Karpas-422 (cell line): ENCODE measurements at places on chromosomes 6 and 20. TPM values are rescaled to one million over a fixed set of nuclear protein-coding genes. Genes with fewer than 3 reads are reported as not detected.

DNA sequence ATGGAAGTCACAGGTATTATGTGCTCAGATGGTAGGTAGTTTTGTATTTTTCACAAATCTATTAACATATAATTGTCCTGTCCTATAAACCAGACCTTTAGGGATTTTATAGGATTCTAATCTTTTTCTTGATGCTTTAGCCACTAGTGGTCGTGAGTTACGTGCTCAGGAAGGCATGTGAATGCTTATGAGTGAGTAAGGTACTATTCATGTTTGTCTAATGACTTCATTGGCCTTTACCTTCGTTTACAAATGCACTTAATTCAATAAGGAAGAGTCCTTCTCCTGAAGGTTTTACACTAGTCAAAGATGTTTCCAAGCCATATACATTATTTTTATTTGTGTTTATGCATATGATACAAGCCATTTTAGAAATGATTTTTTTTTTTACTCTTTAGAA is 23.0 kb downstream of the PACRG start:
- DNase-seq: no peak

MACROD2 gene
- 0.04 and 0.15 TPM in 2 replicates for total RNA-seq

GRCh38 chr6:110660066-110660655 is 155.1 kb downstream of the CDK19 start:
- DNase-seq: no peak

DNAH8 gene
- total RNA-seq: not detected in 2 replicates

GNL1 gene
- total RNA-seq: 48.6 and 53.9 TPM in 2 replicates

DNA sequence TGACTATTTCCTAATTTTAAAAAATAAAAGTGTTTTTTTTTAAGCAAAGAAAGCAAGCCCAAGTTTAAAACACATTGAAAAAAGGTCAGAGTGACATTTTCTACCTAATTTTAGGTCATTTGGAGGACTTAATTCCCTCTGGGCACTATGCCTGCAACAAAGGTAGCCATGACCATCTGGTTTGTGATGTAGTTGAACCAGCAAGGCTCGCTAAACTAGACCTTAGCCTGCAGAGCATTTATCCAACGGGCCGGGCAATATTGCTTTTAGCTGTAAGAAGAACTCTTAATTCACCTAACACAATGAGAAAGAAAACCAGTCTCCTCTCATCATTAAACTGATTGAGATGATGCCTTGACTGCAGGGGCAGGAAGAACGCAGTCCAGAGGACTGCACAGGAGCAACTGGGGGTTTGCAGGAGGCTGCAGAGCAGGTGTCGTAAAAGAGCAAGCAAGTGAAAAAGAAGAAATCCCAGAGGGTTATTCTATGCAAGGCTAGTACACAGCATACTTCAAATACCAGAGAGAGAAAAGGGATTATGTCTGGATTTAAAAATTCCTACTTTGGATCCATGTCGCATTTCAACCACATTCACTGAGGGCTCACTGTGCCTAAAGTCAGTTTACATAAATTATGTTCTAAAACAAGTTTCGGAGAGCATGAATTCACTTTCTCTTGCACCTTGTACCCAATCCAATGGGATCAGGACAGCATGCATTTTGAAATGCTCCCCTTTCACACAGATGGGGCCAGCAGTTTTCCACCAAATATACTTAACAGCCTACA is 12.8 kb downstream of the TRAF3IP2 start:
- DNase-seq: no peak

RAD21L1 gene
- not detected in 2 replicates for total RNA-seq

DNA sequence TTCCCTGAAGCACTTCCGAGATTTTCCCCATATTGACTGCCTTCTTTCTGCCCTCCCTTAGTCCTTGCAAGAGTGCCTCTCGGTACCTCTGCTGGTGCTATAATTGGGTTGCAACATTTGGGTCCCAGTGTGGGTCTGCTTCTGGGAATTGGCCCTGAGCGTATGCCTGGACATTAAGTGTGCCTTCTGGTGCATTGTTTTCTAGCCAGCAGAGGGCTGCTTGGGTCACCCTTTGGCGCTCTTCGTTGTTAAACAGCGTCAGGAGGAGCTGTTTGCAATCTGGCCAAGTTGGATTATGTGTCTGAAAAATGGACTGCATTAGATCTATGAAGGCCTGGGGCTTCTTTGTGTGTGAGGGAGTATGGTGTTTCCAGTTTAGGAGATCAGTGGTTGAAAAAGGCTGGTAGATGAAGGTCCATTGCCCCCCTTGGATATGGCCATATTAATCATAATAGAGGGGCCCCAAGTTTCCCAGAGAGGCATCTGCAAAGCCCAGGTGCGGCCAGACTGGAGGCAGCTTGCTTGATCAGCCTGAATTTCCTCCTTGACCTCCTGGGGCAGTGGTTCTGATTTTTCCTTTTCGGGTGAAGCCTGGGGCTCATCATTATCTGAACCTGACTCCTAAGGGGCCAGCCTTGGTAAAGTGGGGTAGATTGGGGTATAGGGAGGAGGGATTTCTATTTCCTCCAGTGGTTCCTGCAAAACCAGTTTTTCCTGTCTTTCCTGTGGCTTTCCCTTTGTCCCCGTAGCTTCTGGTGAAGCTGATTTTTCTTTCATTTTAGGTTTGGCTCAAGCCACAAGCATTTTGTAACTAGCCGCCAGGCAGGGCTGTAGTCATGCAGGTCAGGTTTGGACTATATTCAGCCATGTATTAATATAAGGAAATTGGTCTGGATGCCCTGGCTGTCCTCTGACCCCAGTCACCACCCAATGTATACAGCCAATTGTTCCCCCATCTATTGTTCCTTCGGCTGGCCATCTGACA is 85.4 kb upstream of the GPR6 start:
- DNase-seq: no peak

DNA sequence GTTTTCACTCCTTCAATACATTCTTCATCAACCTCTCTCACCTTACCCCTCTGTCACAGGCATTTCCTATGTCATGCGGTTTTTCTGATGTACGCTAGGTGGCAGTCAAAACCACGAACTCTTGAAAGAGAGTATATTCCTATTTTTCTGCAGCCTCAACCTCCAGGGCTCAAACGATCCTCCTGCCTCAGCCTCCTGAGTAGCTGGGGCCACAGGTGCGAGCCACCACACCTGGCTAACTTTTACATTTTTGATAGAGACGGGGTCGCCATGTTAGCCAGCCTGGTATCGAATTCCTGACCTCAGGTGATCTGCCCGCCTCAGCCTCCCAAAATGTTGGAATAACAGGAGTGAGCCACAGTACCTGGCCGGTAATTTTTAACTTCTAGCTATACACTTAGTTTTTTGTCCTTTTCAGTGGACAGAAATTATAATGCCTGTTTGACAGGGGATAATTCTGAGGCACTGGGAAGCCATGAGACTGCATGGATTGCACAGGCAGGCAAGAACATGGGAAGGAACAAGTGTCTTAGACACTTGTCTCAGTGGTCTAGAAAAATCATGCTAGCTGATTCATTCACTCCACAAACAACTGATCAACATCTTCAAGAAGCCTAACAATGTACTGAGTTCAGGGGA is 22.5 kb upstream of the HFE start:
- peak; percentile 87 for DNase-seq

- DNase-seq: no peak
Observed at GRCh38 chr6:166636934-166637333, 9.9 kb upstream of the RPS6KA2 start.

GRCh38 chr6:56297022-56297989 is 49.9 kb upstream of the COL21A1 start:
- DNase-seq: no peak

DNA sequence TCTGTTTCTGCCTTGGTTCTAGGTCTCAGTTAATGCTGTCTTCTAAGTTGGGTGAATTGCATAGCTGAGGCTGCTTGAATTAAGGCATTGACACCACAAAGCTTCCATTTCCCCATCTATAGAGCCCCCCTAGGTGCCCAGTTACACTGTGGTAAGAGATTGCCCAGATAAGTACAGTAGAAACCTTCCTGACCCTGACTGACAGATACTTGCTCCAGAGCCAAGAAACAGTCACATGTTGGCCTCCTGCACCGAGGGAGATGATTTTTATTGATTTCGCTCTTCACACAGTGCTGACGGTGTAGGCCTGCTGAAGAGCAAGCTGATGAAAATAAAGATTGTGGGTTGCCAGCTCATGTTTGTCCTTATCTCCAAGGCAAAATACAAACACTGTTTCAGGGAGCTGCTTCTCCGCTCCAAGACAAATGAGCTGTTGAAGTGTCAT is 67.9 kb downstream of the TRMT11 start:
- DNase-seq: no peak

NKX2-2 gene
- not detected in 2 replicates for total RNA-seq

PARD6B gene
- total RNA-seq: 2.6 and 5.9 TPM in 2 replicates

GRCh38 chr6:101663100-101663499 is 269.6 kb downstream of the GRIK2 start:
- no peak for DNase-seq

HCK gene
- total RNA-seq: 16.9 and 22.5 TPM in 2 replicates

DNA sequence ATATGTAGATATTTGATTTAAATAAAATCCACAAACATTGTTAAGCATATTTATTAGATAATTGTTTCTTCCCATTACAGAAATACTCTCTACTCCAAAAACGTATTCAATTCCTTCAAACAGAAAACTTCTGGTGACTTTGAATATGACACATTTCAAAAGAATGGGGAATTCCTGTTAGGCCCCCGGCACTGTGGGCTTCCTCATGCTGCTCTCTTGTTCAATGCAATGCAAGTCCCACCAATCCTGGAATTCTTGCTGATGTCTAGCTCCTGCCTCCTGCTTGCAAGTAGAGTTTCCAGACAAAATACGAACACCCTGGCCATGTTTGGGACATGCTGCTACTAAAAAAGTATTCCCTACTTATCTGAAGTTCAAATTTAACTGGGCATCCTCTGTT is 544.1 kb downstream of the QKI start:
- DNase-seq: no peak

- no peak for DNase-seq
Observed at GRCh38 chr20:50429412-50429811, 80.8 kb upstream of the PTPN1 start.

MDFI gene
- total RNA-seq: not detected in 2 replicates

GRCh38 chr6:52994839-52995088 is 320 bp downstream of the GSTA4 start:
- DNase-seq: no peak

TCF15 gene
- total RNA-seq: not detected in 2 replicates

MOG gene
- total RNA-seq: not detected in 2 replicates

ZC2HC1B gene
- not detected in 2 replicates for total RNA-seq

- no peak for DNase-seq
Observed at GRCh38 chr6:112015725-112016124, 38.2 kb upstream of the CCN6 start.

DNA sequence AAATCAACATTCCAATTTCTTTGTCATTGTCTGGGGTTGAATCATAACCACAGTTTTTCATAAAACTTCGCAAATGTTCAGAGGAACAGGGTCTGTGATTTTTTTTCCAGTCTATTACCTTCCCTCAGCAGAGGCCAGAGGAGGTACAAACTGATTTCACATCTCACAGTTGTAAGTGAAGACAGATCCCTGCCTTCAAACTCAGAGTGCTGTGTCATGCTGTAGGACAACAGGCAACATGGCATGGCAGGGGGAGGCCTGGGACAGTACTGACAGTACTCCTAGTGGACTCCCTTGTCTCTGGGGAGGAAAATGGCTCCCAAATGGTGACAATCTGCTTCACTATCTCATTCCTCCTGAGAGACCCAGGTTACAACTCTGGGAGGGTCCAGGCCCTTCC is 308.6 kb downstream of the CDC5L start:
- no peak for DNase-seq

KCNQ5 gene
- total RNA-seq: 29.1 and 50.5 TPM in 2 replicates

JARID2 gene
- 2.8 and 5.1 TPM in 2 replicates for total RNA-seq

GRCh38 chr20:54122189-54122588 is 51.6 kb downstream of the CYP24A1 start:
- no peak for DNase-seq

DNA sequence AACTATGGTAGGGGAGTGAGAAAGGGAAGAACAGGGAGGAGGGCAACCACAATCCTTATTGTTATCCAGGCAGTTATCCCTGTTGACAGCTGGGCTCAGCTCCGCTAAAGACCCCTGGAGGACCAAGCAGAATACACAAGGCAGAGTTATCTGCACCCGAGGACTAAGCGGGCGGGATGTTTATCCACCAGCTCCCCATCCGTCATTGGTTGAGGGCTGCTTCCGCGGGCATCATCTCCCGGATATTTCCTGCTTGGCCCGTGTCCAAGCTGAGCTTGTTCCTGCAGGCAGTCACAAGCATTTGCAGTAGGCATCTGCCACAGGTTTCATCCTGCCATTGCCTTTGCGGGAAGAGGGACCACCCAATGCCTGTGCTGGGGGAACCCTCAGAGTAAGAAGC is 102.1 kb downstream of the DLGAP4 start:
- DNase-seq: no peak

TPD52L1 gene
- total RNA-seq: not detected in 2 replicates

DNA sequence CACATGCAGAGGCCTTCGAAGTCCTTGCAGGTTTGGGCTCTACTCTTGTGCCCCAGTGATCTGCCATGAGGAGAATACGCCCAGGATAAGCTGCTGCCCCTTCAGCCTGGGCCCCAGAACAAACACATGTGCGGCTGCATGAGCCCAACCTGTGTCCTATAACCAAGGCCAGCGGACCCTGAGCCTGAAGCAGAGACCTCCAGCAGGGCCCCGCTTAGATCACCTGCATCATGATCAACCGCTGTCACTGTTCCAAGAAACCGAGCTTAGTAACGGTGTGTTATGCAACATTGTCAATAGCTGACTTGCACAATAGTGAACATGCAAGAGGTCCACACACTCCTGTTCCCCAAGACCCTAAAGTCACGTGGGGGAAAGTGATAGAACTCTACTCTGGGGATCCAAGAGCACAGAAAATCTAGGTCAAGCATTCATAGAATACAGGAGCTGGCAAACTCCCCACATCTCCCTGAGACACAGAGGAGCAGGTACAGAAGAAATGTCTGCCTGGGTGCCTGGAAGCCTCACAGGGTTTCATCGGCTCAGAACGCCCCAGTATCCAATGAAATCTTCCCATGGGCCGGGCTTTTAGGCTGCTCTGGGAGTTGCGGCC is 136.2 kb downstream of the BMP7 start:
- DNase-seq: no peak

SLPI gene
- not detected in 2 replicates for total RNA-seq

PPIL4 gene
- total RNA-seq: 14.2 and 25.0 TPM in 2 replicates

GRCh38 chr20:39874049-39874893 is 814.8 kb downstream of the MAFB start:
- peak; percentile 95 for DNase-seq

- DNase-seq: peak; percentile 69
Observed at GRCh38 chr6:79466207-79466834, 70.9 kb downstream of the LCA5 start.

DNA sequence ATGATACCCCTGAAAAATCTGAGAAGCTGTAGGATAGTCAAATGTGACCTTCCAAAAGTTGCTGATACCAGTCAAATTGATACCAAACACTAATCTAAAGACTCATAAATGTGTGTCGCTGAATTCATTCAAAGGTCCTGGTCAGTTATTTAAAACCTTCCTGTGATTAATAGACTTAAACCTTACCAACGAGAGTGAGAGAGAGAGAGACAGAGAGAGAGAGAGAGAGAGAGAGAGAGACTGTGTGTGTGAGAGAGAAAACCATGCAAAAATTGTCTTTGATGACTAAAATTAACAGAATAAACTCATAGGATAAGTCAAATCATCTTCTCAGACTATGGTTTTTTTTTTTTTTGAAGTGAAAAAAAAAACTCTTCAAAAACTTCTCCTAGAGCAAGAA is 370.9 kb upstream of the HS3ST5 start:
- DNase-seq: no peak

- DNase-seq: no peak
Observed at GRCh38 chr20:36599912-36600345, 5.7 kb upstream of the RAB5IF start.

ZBTB12 gene
- total RNA-seq: 13.3 and 26.3 TPM in 2 replicates

GRCh38 chr6:42783876-42784642 is 2.2 kb downstream of the BICRAL start:
- DNase-seq: peak; percentile 74

- no peak for DNase-seq
Observed at GRCh38 chr6:12324748-12325147, 34.6 kb downstream of the EDN1 start.
